ENCODE measurements at places on chromosomes 2 and 18.
A peak's percentile ranks its signal among the peaks of the same experiment; 100 is the strongest.

GRCh38 chr18:74644713-74645112 lies 47.0 kb downstream of the ZNF407 start:
- no peak overlapping the region for H3K27ac ChIP-seq
- no peak overlapping the region for H3K4me3 ChIP-seq
- peaks cover 4% of the 10 kb centered on the region for H3K36me3 ChIP-seq
- H3K4me1 ChIP-seq = no peaks in the 10 kb centered on the region

DNA sequence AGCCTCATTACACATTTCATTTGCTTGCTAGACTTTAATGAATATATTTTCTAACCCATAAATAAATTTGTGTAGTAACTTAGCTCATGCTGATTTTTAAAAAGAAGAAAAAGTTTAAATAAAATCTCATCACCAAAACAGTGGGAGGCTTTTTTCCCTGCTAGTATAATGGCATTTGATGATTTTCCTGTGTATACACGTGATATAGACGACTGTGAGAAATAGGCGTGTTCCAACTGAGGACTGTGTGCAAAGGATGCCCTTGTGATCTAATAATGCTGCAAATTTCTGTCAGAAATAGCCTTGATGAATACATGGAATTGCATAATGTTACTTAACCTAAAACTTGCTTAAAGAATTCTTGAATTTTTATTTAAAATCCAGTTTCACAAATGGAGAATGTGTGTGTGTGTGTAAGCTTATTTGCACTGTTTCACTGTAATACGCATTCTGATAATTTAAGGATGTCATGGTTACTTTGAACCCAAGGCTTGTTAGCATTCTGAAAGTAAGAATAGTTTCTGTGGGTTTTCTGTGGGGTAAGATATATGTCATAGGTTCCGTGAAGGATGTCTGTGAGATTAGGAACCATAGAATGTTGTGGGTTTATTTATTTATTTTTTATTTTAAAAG lies 178.0 kb downstream of the DLGAP1 start:
- H3K27ac ChIP-seq = no peak overlapping the region
- DNase-seq = no peak
- H3K4me1 ChIP-seq = no peaks in the 10 kb centered on the region

GRCh38 chr2:66966631-66967030 lies 430.5 kb upstream of the ETAA1 start:
- H3K4me1 ChIP-seq = no peaks in the 10 kb centered on the region
- no peak overlapping the region for H3K27ac ChIP-seq
- no peaks in the 10 kb centered on the region for H3K27me3 ChIP-seq
- DNase-seq = no peak
- H3K36me3 ChIP-seq = no peaks in the 10 kb centered on the region

DNA sequence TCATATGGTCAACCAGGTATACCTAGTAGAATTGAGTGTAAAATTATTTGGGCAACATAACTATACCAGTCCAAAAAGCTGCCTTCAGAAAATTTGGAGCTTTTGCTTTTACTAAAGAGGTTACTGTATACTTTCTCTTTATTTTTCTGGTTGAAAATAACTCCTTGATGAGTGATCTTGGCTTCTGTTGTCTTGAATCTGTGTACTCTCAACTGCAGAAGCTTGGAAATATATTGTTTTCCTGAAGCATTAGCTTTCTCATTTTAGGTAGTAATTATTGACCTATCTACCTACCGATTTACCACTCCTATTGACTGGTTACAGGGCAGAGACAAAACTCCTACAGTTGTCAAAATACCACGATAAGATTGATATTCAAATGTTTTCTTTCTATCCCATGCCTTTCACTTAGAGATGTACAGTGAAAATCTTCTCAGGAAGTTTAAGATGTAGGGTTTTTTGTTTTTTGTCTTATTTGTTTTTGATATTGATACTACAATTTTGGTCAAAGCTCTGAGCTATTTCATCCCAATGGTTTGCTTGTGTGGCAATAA lies 35.7 kb upstream of the DLX1 start:
- H3K4me1 ChIP-seq = no peaks in the 10 kb centered on the region
- no peaks in the 10 kb centered on the region for H3K27me3 ChIP-seq
- H3K4me3 ChIP-seq = no peak overlapping the region
- no peak overlapping the region for H3K27ac ChIP-seq

DNA sequence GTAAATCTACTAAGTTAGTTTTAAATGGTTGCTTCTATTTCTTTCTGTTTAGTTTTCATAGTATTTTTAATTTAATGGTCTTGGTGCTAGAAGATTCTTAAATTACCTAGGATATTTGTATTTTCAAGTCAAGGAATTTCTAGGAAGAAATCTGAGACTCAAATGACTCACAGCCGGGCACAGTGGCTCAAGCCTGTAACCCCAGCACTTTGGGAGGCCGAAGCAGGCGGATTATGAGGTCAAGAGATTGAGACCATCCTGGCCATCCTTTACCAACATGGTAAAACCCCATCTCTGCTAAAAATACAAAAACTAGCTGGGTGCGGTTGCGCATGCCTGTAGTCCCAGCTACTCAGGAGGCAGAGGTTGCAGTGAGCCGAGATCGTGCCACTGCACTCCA lies 95.5 kb downstream of the C2orf74 start:
- H3K27ac ChIP-seq = no peak overlapping the region
- no peaks in the 10 kb centered on the region for H3K27me3 ChIP-seq
- no peaks in the 10 kb centered on the region for H3K4me1 ChIP-seq
- DNase-seq = no peak

DNA sequence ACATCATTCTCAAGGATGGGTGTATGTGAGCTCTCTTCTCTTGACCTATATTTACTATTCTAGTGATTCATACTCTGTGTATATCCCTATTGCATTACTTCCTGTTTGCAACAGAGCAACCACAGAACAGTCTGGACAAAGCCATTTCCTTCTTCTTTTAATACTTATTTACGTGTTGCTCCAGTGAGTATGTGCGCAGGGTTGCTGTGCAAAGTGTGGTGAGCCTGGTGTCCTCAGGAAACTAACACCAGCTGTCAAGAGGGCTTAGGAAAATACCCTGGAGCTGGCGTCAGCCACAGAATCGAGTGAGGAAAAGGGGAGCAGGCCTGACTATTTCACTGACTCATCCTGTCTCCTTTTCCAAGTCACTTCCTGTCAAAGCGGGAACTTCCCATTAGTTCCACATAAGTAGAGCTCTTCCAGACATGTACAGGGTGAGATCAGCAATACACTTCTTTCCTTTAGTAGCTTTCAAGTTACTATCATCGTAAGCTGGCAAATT lies 214.1 kb upstream of the COPS8 start:
- H3K27ac ChIP-seq = no peak overlapping the region
- H3K27me3 ChIP-seq = no peaks in the 10 kb centered on the region
- no peaks in the 10 kb centered on the region for H3K36me3 ChIP-seq
- no peaks in the 10 kb centered on the region for H3K4me1 ChIP-seq
- peak; percentile 6 for DNase-seq

GRCh38 chr2:128626760-128627511 lies 308.3 kb upstream of the HS6ST1 start:
- H3K27ac ChIP-seq = no peak overlapping the region
- H3K4me1 ChIP-seq = peaks cover 4% of the 10 kb centered on the region
- H3K4me3 ChIP-seq = no peak overlapping the region
- DNase-seq = no peak

GRCh38 chr2:17539611-17540092 lies 844 bp upstream of the VSNL1 start:
- no peaks in the 10 kb centered on the region for H3K36me3 ChIP-seq
- H3K27me3 ChIP-seq = peaks cover 30% of the 10 kb centered on the region
- H3K4me1 ChIP-seq = no peaks in the 10 kb centered on the region
- DNase-seq = no peak

DNA sequence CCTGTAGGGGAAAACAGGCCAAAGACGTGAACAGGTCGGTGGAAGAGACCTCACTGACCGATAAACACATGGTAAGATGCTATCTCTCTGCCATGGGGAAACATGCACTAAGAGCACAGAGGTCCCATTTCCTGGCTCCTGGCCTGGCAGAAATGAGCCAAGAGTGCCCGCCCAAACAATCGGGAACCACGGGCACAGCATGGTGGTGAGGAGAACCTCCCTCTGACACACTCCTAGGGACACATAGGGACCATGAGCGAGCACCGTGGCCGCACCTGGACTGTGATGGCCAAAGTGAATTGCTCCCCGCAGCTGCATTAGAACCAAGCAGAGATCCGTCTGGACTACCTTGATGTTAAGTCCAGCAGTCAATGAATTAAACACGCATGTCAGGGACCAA lies 11.1 kb downstream of the HS6ST1 start:
- no peaks in the 10 kb centered on the region for H3K36me3 ChIP-seq
- no peak for DNase-seq
- H3K4me1 ChIP-seq = peaks cover 8% of the 10 kb centered on the region
- H3K27ac ChIP-seq = no peak overlapping the region
- H3K4me3 ChIP-seq = no peak overlapping the region

All from natural killer cell (primary cell).